ENCODE measurements at places on chromosomes 4 and X.

GRCh38 chr4:101328063-101328602, 19.2 kb downstream of the PPP3CA start:
- DNase-seq, result no peak

GRCh38 chr4:56185901-56186300, 201.4 kb downstream of the AASDH start:
- DNase-seq, result no peak

DNA sequence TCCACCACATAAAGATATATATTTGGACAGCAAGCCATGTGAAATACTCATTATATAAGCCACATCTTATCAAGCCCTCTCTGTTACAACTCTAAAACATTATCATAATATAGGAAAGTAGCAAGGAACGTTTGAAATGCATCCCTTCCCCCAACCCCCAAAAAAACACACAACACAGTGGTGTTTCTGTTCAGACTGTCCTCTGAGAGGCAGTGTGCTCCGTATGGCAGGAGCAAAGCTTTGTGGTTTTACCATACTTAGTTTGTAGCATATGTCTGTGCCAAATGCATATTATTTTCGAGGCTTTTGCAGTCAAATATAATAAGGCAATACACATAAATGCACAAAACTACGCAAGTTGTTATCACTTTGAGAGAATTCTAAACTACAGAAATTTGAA, 194.2 kb downstream of the RAPGEF2 start:
- no peak for DNase-seq

DNA sequence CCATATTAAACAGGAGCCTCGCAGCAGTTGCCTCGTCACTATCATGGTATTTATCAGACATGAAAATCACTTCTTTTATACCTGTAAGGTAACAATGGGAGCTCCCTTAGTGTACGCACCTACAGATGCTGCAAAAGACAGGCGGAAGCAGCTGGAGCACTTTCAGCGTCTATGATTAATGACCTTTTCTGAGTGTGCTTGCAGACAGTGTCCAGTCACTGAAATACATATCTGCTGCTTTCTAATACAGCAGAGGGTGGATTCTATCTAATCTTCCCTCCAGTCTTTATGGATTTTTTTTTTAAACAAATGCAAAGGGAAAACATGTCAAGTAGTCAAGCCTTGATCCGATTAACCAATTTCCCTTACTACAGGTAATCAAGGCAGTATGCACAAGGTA, 24.1 kb downstream of the DCTD start:
- no peak for DNase-seq

- no peak for DNase-seq
Observed at GRCh38 chrX:118189628-118190027, 73.0 kb upstream of the KLHL13 start.

DNA sequence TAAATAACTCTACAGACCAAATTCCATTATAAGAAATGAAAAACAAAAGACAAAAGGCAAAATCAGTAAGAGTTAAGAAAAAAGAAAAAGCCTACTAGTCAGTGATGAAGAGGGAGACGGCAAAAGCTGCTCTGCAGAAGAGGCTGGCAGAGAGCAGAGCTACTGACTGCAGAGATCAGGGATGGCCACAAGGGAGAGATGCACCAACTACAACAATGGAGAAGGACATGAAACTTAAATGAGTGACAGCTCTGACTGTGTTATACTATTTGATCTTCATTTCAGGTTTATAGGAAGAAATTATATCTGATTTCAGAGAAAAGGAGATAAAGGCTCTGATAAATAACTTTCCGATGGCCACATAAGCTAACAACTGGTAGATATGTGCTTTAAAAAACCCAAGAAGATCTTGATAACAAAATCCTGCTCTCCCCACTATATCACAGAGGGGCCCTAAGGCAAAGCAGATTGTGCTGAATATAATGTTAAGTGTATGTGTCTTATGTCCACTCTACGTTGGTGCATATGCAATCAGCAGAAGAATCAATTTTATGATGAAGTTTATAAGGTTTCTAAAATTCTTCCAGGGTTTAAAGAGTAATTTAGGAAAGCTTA, 58.4 kb upstream of the COX18 start:
- DNase-seq, result no peak

DNA sequence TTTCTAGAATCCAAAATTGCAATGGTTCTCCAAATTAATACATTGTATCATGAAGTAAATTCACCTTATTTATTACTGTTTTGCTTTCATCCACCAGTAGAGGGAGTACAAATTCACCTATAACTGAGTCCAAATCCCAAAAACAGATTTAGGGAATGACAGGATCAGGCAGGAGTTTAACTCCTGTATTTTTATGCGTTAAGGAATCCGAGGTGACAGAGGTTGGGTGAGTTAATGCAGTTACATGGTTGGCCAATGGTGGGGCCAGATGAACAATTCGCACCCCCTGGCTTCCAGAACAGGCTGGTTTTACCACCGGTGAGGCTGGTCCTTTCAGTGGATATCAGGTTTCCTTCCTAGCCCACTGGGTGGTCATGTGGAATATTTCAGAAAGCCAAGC, 82.4 kb downstream of the MTNR1A start:
- DNase-seq, result no peak

DNA sequence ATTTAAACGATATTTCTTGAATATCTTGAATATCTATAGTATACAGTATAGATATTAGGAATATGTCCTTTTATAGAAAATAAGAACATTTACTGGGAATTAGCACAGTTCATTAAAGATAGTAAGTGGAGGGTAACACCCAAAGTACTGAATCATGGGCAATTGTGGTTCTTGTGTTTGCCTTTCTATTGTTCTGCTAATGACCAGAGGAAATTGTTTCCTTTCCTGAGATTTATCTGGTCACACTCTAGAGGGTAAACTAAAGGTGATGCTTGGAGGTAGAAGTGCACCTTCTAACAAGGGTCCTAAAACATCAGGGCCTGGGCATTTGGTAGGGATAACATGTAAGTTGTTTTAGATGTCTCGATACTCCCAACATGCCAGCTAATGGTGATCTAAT, 241.3 kb upstream of the SFRP2 start:
- no peak for DNase-seq

DNA sequence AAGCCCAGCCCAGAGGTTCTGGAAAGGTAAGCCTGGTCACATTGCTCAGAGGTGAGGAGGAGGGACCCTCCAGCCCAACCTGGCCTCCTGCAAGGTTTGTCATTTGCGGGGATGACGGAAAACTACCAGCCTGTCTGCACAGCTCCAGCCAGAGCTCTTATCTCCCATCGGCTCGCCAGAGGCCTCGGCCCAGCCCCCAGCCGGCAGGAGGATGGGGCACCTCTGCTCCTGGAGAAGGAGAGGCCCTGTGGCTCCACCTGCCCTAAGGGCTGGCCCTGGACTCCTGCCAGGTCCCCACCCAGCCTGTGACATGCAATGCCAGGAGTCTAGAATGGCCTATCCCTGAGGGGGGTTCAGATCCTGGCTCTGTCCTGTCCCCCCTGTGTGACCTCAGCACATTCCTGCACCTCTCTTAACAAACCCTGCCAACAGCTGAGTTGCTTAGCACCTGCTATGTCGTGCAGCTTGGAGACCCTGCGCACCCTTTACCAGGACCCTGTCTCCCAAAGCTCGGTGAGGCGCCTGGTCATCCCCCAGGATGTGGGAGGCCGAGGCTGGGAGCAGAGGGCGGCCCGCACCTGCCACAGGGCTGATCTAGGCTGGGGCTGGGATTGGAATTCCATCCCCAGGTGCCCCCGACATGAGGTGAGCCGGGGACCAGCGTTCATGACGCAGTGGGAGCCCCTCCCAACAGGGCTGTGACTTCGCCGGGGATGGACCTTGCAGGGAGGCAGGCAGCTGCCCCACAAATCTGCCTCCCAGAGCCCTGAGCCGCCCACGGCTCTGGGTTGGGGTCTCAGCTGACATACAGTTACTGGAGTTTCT, 14.4 kb downstream of the ADRA2C start:
- DNase-seq, result no peak

DNA sequence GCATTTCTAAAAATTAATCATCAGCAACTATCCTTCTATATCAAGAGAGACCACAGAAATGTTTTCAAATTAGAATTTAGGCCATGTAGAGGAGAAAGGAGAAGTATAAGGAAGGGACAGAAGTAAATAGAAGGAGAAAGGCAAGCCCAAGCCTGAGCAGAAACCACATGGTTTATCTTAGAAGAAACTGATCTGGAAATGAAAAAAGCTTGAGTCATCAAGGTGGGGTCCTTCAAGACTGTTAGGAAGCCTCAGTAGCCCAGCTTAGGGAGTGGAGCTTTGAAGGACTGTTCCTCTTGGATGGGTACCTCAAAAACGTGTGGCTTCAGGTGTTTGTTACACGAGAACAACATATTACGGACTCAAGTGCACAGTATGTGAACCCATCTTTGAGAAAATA, 4.5 kb downstream of the BMX start:
- DNase-seq, result no peak

- DNase-seq, result no peak
Observed at GRCh38 chr4:18578307-18578706, 556.8 kb upstream of the LCORL start.

- no peak for DNase-seq
Observed at GRCh38 chr4:74292111-74292870, 16.0 kb upstream of the EPGN start.

DNA sequence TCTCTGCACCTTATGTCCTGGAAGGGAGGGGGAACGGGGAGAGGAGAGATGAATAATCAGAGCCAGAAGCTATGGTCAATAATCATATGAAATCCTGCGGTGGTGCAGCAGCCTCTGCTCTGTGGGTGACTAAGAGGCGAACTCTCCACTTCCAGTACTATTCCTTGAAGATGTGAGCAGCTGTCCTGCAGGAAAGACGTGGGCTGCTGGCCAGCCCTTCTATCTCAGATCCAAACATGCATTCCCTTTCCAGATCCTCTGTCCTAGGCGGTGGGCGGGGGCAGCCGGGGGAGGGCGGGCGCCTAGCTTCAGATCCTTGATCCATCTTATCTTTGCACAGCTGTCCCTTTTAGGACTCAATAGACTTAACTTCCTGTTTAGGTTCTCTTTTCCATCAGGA, 34.5 kb downstream of the SPINK2 start:
- no peak for DNase-seq

- no peak for DNase-seq
Observed at GRCh38 chr4:123520325-123520724, 123.7 kb downstream of the SPRY1 start.

DNA sequence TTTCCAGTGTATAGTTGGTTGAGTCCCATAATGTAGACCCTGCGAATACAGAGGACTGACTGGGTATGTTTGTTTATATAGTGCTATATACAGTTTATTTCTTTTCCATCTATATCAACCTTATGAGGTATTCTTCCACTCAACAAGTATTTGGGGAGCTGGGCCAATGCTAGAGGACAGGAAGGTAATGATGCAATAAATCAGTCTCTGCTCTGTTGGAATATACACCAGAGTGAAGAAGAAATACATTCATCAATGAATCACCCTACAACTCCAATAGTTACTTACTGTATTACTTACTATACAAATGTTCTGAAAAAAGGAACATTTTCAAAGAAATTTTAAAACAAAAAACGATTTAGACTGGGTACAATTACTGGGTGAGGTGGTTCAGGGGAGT, 2.1 kb upstream of the ARSJ start:
- DNase-seq, result no peak

DNA sequence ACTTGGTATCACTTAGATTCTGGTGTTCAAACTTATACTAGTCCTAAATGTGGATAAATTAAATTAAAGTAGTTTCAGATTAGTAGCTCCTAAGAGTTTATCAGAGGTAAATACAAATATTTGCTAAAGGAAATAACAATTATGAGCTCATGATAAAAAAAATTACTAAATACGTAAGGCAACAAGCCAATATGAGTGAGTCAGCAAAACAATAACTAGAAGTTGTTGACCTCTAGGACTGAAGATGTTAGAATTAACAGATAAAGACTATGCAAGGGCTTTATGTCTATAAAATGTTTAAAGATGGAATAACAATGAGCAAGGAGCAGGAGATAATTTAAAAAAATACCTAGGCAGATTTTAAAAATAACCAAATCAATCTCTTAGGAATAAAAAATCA, 195.8 kb downstream of the CLCN4 start:
- DNase-seq, result no peak

DNA sequence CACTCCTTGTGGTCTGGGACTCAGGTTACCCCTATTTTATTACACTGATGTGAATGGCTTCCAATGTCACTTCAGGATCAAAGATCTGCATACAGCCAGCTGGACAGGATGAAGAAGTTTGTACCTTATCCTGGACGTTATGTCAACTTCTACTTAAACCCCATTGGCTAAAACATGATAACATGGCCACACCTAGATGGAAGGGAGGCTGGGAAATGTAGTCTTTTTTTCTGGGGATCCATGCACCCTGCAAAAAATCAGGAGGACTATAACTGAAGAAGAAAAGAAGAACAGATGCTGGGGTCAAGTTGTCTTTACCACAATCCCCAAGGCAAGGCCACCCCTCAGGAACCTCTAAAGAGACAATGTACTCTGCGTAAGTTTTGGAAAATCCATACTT, 459.2 kb downstream of the BCOR start:
- no peak for DNase-seq

DNA sequence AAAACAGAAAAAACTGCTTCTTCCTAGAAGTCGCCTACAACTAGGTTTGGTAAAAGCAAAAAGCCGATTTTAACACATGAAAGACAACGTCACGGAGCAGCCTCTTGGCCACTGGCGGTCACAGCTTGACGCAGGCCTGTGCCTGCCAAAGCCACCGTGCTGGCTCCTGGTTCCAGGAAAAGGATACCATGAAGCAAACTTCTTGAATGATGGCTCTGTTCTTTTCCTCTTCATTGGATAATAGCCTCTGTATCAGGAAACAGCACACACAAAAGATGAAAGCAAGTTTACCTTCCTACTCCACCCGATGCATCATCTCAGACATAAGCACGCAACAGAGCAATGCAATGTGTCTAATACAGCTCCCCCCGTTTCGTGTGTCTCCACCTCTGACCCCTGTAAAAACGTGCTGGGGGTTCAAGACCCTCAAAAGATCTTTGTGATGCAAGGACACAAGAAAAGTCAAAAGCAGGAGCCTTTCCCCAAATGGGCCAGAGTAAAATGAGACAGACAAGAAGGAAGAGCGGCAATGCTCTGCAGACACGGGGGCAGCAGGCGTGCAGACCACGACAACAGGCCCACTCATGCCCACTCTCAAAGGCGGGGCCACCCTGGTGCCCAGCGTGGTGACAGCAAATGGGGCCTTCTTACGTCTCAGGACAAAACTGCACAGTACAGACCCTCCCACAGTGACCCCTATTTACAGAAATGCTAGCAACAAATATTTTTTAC, 19.4 kb downstream of the GAK start:
- no peak for DNase-seq

GRCh38 chr4:87565746-87566145, 36.6 kb upstream of the SPARCL1 start:
- no peak for DNase-seq

- DNase-seq, result no peak
Observed at GRCh38 chr4:121791481-121791880, 9.6 kb upstream of the EXOSC9 start.

GRCh38 chr4:165439981-165440380, 61.2 kb downstream of the CPE start:
- DNase-seq, result no peak

- no peak for DNase-seq
Observed at GRCh38 chr4:156615066-156615531, 356.5 kb downstream of the PDGFC start.
